ENCODE measurements at places on chromosomes 2 and 18.

GRCh38 chr2:186036862-186037449, 298.4 kb downstream of the FSIP2 start:
- no peak for DNase-seq

DNA sequence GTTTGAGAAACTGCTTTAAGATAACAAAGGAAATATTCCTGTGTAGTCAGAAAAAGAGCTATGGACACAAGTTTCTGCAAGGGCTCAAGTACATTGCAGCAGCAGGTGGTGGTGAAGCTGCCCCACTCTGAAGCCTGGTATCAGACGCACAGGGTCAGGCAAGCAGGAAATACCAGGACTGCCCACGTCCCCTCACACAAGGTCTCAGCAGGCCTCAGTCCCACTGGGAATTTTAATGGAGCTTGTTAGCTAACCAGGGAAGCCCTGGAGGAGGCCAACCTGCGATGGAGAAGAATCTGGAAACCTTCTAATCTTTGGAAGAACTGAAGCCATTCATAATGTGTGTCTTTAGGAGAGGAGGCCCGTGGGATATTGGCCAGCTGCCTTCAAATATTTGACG, 168.3 kb downstream of the UXS1 start:
- no peak for DNase-seq

DNA sequence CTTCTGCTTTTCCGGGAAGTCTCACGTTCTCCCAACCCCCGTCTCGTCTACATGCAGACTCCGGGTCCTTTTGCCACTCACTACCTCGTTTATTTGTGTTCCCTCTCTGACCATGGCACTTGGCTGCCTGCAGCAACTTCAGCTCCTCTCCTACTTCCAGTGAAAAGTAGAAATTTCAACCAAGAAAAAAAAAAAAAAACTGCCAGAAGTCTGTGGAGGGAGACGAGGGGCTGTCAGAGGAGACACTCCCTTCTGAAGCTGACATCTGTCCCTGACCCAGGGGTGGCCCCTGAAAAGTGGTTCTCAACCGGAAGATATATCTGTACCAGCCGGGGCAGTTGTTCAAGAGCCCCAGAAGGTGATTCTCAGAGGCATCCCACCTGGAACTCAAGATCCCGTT, 742 bp upstream of the MYO5B start:
- no peak for DNase-seq

GRCh38 chr2:56985609-56986008, 801.8 kb downstream of the CCDC85A start:
- DNase-seq: no peak

DNA sequence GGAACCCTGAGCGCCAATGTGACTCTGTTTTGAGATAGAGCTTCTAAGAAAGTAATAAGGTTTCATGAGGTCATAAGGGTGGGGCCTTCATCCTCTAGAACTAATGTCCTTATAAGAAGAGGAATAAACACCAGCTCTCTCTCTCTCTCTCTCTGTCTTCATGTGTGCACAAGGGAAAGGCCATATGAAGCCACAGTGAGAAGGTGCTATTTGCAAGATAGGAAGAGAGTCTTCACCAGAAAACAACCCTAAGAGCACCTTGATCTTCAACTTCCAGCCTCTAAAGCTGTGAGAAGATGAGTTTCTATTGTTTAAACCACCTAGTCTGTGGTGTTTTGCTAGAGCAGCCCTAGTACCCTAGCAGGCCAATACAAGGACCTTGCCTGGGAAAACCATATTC, 55.8 kb downstream of the DOCK10 start:
- no peak for DNase-seq

- DNase-seq: no peak
These were observed 31.7 kb upstream of the GPR17 start for GRCh38 chr2:127614246-127614645.

- DNase-seq: no peak
These were observed 52.9 kb upstream of the SERPINB2 start for GRCh38 chr18:63834471-63835113.

- DNase-seq: no peak
These were observed 74.7 kb downstream of the TNFRSF11A start for GRCh38 chr18:62399781-62400308.

DNA sequence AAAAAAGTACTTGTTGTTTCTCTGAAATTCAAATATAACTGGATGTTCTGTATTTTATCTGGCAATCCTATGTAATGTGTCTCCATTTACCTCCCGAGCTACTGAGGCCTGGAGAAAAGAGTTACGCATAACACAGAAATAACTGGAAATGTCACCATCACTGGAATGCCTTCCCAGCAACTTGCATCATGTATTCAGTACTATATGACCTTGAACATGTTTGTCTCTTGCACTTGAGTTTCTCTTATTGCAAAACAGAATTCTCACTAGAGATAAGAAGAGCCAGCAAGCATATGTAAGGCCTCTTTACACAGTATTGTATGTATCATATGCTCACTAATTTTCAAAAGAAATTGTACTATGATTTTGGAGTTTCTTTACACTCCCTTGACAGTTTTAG, 99.6 kb upstream of the CTAGE1 start:
- no peak for DNase-seq

DNA sequence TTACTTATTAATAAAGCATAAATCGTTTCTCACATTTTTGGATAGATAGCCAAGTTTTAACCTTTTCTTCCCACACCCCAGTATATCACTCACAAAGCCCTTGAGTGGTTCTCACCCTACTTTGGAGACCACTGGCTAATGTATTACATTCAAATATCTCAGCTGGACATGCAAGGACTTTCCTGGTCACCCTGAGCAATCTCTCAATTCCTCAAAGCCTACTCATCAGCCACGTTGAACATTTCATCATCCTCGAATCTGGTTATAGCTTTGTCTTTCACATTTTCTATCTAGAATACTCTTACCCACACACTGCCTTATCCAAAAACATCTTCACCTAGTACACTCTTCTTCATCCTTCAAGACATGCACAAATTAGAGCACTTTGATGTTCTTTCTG, 71.1 kb upstream of the MAPRE2 start:
- DNase-seq: no peak
